ENCODE measurements at places on chromosomes 12 and 14.

DNA sequence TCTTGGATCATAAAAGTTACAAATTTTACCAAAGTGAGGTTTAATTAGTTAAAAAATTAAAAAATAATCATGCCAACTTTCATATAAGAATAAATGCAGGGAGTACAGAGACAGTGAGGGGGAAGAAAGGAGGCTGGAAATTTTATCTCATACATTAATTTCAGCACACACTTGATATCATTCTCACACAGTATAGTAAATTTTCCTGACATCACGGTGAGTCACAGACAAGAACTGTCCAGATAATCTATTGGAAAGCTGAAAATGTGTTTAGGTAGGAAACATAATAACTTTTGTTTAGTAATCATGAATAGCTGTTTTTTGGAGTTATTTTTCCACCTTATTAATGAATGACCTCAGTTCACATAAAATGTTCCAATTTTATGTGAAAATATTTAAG lies 1204.8 kb downstream of the GALC start:
- no peak for ATAC-seq

- ATAC-seq, result peak; percentile 88
Observed at GRCh38 chr14:65287264-65288131, 125.0 kb upstream of the FUT8 start.

GRCh38 chr12:1872448-1872847 lies 46.0 kb downstream of the CACNA2D4 start:
- no peak for ATAC-seq

DNA sequence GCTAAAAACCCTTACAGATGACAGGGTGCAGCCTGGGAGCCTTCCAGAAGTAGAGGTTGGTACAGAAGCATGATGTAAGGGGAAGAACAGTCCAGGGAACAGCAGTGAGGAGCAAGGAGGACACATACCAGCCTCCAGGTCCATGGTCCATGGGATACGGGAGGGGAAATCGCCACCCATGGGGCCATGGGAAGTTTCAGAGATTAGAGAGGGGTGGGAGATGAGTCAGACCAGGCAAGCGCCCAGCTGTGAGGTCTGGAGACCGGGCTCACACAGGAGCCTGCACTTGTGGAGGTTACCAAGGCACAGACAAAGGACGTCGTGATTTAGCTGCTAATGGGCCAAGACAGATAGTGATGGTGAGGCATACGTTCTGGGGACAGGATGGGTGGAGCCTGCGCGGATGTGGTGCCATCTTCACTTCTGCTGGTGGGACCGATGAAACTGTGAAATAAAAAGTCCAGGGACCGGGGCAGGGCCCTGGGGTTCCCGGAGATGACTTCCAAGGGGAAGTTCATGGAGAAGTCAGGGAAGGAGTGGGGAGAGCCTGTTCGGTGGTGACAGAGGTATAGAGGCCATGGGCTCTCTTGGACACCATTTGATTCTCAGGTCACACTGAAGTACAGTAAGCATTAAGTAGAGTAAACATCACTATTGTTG lies 17.7 kb upstream of the LRP1-AS start:
- no peak for ATAC-seq

- no peak for ATAC-seq
Observed at GRCh38 chr12:124656947-124657434, 89.6 kb upstream of the NCOR2 start.
